Activated CD4-positive, alpha-beta T cell treated with anti-CD3 and anti-CD28 coated beads for 4 hours (primary cell): ENCODE measurements at places on chromosomes 3 and 15.

- no peak for DNase-seq
Measured at GRCh38 chr3:160829486-160830009, 73.5 kb downstream of the PPM1L start.

DNA sequence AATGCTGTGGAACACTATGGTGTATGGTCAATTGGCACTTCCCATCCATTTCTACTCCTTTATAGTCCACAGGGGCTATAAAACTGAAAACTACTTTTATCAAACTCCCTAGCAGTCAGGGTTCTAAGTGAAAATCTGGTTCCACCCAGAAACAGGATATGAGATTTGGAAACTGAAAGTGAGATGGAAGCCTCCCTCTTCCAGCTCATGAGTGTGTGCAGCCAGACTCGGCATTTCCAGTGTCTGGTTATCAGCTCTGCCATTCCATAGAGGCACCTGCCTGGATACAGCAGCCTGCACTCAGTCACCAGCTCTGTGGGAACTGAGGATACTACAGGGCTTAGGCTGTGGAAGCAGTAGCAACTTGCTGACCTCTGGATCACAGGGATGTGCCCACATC is 14.7 kb upstream of the PLA2G4F start:
- DNase-seq = no peak

GRCh38 chr3:156209631-156210335 is 89.4 kb downstream of the KCNAB1 start:
- DNase-seq = no peak

GRCh38 chr3:127753898-127754410 is 68.4 kb downstream of the MGLL start:
- no peak for DNase-seq

DNA sequence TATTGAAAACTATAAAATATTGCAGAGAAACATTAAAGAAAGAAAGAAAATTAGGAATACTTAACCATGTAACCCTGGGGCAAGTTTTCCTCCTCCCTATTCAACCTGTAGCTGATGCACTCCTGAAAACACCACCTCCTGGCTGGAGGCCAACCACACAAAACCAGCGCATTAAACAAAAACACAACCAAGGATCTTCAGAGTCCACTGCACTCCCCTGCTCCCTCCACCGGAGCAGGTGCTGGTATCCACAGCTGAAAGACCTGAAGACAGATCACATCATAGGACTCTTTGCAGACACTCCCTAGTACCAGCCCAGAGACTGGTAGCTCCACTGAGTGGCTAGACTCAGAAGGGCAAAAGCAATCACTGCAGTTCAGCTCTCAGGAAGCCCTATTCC is 13.6 kb upstream of the ADAMTS17 start:
- DNase-seq = no peak

GRCh38 chr3:73273341-73273740 is 211.9 kb downstream of the EBLN2 start:
- DNase-seq = no peak

GRCh38 chr3:17742880-17743657 is 638 bp upstream of the TBC1D5 start:
- no peak for DNase-seq

GRCh38 chr15:24223739-24224138 is 451.8 kb upstream of the NPAP1 start:
- DNase-seq = no peak
